ENCODE measurements at places on chromosomes 13 and 19.

GRCh38 chr19:49145573-49146407, 9.4 kb downstream of the HRC start:
- peak; percentile 72 for DNase-seq

DNA sequence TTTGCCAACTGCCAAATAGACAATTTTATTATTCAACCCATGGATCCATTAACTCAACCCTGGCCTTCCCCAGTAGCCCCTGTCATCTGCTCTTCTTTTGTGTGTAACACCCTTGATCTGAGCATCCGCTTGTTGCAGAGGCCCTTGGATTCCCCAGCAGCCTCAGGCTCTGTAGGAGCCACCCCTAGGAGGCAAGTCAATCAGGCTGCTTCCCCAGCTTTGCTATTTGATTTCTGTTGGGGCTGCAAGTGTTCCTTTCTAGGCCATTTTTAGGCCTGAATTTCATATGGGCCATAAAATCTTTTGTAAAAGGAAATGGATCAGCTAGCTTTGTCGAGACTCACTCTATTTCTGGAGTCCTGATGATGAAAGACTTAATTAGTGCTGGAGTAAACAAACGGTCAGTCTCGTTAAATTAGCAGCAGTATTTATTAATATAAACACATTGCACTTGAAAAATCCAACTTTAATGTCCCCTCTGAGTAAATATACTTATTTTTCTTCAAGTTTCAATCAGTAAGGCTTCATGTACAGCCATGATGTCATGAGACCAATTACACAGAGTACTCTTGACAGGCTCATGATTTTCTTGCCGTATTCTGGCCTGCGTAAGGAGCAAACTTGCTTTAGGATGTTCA, 105.3 kb downstream of the RGCC start:
- no peak for DNase-seq

GRCh38 chr13:73702419-73703071, 431.7 kb downstream of the KLF12 start:
- no peak for DNase-seq

GRCh38 chr13:36815062-36815461, 4.0 kb upstream of the RFXAP start:
- DNase-seq: no peak

DNA sequence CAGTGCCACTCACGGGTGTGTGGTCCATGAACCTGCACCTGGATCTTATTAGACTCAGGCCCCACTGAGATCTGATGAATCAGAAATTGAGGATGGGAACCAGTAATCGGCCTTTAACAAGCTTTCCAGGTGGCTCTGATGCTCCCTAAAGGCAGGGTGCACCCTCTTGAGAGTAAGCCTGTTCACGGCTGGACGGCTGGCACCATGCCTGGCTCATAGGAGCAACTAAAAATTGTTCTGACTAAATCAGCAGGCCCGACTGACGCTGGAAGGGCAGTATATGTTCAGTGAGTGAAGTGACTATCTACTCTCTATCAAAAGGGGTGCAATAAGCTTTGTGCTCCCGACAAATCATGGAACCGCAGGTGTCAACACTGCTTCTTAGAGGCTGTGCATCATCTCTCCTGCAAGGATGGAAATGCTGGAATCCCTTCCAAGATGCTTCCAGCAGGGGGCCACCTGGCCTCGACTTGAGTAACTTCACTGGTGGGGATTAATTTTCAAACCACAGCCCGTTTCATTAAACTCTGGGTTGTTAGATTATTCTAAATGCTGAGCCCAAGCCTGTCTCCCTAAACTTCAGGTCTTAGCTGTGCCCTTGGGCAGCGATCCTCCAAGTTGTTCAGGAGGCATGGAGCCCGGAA, 28.4 kb downstream of the TMTC4 start:
- DNase-seq: no peak

DNA sequence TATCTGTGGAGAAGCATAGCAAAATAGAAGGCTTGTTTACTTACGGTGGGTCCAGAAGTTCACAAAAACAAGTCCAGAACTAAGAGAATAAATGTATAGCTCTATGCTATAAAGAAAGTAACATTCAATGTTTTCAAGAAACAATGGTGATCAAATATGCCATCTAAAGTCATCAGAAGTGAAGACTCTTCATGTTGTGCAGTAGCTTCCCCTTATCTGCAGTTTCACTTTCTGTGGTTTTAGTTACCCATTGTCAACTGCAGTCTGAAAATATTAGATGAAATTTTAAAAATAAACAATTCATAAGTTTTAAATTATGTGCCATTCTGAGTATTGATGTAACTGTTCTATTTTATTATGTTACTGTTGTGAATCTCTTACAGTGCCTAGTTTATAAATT, 72.5 kb downstream of the EDNRB start:
- no peak for DNase-seq

GRCh38 chr13:50357586-50358118, 342.4 kb downstream of the KCNRG start:
- DNase-seq: no peak

- no peak for DNase-seq
Measured at GRCh38 chr13:42348576-42348975, 76.6 kb downstream of the AKAP11 start.

Data from GM12891 (cell line).